Pancreas (tissue), 10 donors: ENCODE measurements at places on chromosomes 2 and 18.

DNA sequence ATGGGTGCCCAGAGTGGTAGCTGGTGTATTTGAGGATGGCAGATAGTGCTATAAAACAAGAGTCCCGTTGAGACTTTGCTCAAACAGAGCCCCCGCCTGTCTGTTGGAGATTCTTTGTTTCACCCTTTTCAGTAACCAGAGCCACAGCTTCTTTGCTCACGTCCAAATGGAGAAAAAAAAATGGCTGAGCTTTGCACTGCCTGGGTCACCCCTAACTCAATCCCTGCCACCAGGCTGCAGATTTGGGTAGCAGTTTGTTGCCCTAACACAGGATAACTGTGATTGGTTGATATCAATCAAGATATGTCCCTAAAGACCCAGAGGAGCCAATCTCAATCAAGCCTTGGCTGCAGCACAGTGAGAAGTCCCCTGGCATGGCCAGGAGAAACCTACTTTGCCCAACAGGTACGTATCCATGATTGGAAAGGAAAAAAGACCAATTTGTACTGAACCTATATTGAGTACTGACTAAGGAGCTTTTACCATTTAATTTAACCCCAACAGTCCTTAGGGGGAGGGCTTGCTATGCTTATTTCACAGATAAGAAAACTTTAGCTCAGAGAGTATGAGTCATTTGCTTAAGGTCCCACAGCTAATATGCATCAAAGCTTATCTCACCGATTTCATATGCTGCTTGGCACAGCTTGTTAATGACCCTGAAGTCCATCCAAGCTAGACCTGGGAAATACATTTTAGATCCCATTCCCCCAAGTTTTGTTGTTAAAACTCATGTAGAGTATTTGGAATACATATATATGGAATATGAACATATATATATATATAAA, 72.0 kb upstream of the SH3BP4 start:
- DNase-seq, result no peak

DNA sequence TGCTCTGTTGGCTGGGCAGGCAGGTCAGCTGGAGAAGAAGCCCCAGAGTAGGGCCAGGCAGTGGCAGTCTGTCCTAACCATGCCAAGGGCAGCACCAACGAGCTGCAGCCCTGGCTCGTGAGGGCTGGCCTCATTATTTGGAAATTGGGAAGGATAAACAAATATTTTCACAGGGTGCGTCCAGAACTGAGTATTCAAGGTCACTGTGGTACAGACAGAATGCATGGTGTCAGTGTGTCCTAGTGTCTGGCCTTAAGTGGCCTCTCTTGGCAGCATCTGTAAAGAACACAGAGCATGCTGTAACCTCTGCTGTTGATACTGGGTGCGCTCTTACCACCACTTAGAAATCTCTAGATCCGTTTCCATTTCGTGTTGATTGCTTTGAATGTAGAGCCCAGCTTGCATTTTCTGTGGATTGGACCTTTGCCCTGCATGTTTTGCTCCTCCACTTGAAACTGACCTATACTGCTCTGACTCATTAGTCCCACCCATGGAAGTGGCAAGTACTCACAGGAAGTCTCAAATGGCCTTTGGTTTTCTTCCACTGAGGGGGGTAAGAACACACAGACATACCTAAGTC, 88.2 kb downstream of the GREB1L start:
- DNase-seq, result no peak

DNA sequence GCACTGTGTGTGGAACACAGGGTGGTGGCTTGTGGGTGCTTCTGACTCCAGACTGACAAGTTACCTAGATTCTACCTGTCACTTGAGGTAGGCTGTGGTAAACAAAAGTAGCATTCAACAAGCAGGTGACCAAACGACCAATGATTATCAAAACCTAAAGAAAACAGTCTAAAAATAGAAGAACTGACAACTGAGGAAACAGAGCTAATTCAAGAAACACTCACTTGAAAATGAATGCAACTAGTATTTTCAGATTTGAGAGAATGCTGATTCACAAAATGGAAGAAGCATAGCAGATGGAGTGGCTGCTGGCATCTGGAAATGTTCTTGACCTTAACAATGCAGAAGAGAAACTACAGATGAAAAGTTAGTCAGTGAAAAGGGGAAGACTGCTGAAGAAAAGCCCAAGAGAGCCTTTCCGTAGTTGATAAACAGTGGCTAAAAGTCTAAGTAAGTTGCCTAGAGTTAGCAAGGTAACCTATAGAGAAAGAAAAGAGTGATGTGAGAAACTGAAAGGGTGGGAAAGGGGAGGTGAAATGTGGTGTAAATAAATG, 170.4 kb downstream of the NCK2 start:
- DNase-seq, result no peak

DNA sequence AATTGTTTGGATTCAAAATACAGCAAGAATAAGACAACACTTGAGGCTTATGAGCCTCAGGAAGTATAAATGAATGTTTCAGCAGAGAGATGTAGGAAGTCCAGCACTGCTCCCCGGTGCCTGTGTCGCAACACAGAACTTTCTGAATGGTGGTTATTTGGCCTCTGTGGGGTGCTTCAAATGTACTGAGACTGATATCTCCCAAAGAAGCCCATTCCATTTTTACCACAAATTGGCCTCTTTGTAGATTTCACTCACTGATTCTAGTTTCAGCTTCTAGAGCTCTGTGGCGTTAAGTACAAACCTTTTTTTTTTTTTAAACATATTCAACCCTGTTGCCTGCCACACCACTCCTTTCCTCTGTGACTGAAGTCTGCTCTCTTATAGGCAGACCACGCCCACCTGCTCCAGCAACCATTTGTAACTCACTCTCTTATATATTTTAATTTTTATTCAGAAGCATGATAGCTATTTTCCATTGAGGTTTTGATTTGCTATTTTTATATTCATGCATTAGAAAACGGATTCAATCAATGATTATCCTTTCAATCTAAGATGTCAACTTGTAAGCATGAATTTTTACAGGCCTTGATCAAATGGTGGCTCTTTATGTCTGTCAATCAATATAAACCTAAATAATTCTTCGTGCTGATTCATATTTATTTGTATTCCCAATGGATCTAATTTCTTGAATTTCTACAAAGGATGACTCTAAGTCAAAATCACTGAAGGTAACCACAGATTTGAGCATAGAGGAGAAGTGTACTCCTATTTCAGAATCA, 277.1 kb upstream of the CCDC68 start:
- DNase-seq, result no peak

GRCh38 chr18:46350598-46351159, 246.5 kb downstream of the HAUS1 start:
- no peak for DNase-seq

- DNase-seq, result no peak
Measured at GRCh38 chr2:218476676-218477075, 57.8 kb downstream of the VIL1 start.
